CD4-positive, CD25-positive, alpha-beta regulatory T cell (primary cell): ENCODE measurements at places on chromosomes 1 and 21.

DNA sequence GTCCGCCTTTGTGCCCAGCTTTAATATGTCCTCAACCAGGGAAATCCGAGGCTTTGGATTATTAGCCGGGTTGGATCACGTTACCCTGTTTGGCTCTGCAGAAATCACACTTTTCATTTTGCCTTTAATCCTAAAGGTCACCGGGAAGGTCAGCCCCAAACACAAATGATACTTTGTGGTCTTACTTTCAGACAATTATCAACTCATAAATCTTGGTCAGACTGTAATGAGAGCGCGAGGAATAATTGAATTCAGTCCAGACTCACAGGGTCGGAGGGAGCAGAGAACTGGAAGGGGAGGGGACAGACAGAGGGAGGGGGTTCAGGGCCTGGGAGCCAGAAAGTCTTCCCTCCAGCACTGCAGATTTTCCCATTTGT lies 91.7 kb upstream of the NFIA start:
- no peak for DNase-seq

- DNase-seq: no peak
Measured at GRCh38 chr1:246532519-246532918, 25.4 kb upstream of the SMYD3 start.

DNA sequence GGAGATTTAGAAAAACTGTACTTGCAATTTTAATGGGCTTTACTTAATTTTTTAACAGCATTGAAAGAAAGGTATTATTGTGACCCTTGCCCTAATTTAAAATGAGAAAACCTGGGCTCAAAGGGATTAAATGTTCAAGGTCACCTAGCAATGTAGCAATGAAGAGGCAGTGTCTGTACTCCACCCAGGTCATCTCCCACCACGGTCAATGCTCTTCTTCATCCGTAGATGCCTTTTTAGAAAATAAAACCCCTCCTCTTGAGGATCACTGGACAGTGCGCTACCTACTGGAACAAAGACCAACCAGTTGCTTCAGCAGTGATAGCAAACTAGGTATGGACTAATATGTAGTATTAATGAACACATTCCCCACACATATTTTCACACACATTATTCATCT lies 29.8 kb upstream of the HAO2 start:
- DNase-seq: no peak

- no peak for DNase-seq
Measured at GRCh38 chr1:3102641-3103040, 33.6 kb downstream of the PRDM16 start.

GRCh38 chr1:246760422-246761347 lies 36.5 kb downstream of the SCCPDH start:
- no peak for DNase-seq

DNA sequence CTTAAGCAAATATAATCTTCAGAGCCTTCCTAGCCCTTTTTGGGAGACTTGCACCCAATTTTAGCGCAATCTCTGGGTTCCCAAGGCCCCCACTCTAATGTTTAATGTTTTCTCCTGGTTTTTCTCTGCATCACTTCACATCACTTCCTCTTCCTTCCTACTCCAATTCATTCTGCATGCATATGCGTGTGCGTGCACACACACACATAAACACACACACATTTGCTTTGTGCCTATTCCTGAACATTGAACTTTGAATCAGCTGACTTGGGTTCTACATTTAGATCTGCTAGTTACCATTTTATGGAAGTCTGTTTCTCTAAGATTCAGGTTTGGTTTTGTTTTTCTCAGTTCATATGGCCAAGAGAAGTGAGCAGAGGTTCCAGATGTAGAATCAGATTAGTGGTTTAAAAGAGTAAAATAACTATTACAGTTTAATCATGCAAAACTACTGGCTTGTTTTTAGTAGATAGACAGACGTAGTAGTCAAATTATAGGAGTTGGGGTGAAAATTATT lies 7.4 kb upstream of the EDEM3 start:
- no peak for DNase-seq

DNA sequence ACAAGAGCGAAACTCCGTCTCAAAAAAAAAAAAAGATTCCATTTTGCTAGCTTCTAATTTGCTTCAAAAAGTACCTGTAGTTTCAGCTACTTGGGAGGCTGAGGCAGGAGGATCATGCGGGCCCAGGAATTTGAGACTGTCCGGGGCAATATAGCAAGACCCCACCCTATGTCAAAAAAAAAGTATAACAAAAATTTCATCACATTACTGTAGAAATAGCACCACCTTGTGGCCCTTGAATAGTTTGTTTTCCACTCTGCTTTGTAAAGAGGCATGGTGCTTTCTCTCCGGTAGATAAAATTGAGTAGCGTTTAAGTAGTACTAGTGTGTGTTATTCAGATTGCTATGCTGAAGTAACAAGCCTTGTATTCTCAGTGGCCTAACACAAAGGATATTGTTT lies 18.2 kb upstream of the MSTO1 start:
- peak; percentile 77 for DNase-seq

- DNase-seq: no peak
Measured at GRCh38 chr1:234848972-234849649, 239.1 kb upstream of the IRF2BP2 start.

DNA sequence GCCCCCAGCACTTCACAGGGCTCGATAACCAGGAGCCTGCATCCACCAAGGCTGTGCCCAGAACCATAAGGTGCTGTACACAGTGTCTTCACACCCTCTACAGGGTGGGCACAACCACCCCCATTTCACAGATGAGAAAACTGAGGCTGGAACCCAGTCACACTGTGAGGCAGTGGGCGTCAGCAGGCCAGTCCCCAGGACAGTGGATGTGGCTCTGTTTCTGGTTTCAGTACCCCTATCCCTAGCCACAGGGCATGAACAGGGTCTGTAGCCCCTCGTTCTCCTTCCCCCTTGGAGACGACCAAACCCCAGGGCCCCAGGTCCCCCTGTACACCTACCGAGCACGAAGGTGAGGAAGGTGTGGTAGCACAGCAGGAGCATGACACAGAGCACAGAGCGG lies 27.6 kb downstream of the TTC39A start:
- DNase-seq: no peak

GRCh38 chr1:29784276-29785136 lies 548.2 kb downstream of the PTPRU start:
- no peak for DNase-seq

- no peak for DNase-seq
Measured at GRCh38 chr1:14791654-14792053, 193.2 kb downstream of the KAZN start.

DNA sequence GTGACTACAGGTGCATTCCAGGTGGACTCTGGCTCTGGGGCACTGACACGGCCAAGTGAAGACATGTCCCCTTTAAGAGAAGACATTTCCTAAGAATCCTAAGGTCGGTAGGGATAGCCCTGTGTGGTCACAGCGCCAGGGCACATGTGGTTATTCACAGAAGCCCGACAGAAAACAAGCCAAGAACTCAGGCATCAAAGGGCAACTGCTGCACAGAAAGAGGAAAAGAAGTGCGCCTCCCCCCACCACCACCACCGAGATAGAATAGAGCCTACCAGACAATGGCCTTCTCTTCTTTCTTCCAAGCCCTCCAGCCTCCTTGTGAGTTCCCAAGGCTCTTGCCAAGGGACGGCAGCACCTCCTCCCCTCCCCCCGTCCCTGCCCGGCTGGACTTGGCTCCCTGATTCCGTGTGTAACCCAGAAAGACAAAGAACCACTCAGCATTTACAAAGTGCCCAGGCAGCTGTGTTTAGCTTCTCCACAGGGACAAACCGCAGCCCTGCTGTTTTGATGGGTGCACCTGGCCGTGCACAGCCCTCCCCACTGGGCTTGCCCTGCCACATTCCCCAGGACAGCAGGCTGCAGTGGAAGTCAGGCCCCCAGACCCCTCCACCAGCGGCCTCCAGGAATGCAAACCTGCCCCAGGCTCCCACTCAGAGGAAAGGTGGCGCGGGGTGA lies 30.2 kb downstream of the TMPRSS2 start:
- DNase-seq: no peak

- DNase-seq: no peak
Measured at GRCh38 chr1:32345289-32345827, 9.3 kb upstream of the MARCKSL1 start.

DNA sequence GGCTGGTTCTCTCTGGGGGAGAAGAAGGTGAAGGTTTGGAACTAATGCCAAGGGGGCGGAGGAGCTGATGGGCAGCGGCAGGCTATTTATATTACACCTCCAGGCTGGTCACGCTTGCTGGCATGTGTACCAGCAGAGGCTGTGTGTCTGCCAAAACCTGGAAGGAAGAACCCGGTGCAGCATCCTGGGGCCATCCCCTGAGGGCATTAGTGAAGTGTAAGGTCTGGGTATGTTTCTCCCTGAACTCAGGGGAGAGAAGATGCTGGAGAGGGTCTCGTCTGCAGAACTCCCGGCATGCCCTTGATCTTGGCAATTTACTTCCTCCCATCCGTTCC lies 5.3 kb downstream of the DISP3 start:
- DNase-seq: no peak

- DNase-seq: peak; percentile 68
Measured at GRCh38 chr1:159826441-159827101, at the start of gene SLAMF8. Gene SLAMF8 (plus strand): TSS chr1:159826873. CDS start chr1:159826899, 26 bp downstream.

DNA sequence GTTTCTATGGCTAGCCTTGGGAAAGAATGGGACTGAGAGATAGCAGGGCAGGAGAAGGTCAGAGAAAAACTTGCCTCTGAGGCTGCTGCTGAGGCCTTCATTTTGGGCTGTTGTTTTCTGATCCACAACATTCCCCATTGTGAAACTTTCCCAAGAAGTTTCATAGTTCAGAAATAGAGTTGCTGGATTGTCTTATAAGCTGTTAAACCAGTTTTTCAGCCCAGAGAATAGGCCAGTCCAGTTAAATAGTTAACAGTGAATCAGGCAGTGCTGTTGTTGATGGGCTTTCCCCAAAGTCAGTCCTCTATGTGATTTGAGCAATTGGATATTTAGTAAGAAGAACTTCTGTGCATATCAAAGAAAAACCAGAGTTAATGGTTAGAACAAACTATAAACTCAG lies 77.0 kb downstream of the C21orf91 start:
- no peak for DNase-seq

- no peak for DNase-seq
Measured at GRCh38 chr21:32977216-32977615, 48.5 kb upstream of the OLIG2 start.

- no peak for DNase-seq
Measured at GRCh38 chr1:19804831-19805251, 5.1 kb upstream of the TMCO4 start.

DNA sequence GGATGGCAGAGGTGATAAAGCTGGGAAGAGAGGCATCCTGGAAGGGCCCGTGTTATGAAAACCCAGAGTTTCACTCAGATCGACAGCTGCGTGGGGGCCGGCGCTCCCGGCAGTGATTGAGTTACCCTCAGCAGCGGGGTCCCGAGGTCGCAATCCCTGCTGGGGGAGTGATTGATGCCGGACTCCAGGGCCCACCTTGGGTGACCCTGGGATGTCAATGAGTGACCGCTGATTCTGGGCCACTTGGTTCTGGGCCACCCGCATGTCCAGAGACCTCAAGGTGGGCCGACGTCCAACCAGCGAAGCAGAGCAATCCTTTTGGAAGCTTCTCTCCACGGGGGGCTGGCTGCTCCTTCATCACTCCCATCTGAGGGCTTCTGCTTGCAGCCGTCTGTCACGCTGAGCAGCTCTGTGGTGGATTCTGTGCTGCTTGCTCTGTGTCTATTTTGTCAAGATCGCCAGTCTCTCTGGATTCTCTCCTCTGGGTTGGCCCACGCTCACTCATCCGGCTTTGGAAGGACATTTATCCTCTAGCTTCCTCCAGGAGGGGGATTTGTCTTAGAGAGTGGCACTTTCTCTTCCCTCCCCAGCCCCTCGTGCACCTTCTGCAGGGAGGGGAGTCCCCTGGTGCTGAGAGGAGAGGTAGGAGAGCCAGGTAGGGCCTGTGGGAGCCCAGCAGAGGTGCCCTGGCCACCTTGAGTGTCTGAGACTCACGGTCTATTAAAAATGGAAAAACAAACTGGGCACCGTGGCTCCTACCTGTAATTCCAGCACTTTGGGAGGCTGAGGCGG lies 110.9 kb upstream of the C1orf174 start:
- no peak for DNase-seq

DNA sequence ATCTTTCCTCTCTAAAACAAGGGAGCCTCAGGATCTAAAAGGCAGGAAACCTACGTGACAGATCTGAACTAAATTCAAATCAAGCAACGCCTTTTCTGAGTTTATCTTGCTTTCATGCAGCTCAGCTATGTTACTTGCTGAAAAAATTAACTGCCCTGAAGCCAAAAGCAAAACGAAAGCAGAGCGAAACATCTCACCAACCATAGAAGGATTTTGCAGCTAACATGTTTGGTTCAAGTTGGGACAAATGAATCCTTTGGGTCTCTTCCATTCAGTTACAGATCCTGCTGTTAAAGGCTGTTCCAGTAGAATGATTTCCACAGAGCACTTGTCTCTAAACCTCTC lies 482 bp downstream of the SLC2A5 start:
- DNase-seq: no peak

GRCh38 chr1:173255214-173255813 lies 48.2 kb upstream of the TNFSF4 start:
- peak; percentile 30 for DNase-seq

DNA sequence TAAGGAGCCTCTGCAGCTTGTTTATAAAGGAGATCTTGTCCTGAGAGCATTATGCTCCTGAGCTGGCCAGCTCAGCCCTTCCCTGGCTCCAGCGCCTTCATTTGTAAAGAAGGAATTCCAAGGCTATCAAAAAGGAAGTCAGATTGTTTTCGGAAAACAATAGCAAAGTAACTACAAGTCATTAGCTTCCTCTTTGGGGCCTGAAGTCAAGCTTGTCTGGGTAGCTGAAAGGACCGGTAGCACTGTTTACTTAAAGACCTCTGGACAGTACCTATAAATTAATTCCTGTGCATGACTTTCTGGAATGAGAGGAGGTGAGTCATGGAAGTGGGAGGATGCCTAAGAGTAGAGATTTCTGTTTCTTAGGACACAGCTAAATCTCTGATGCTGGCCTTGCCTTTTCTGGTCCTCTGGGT lies 20.7 kb upstream of the GJA5 start:
- DNase-seq: no peak

DNA sequence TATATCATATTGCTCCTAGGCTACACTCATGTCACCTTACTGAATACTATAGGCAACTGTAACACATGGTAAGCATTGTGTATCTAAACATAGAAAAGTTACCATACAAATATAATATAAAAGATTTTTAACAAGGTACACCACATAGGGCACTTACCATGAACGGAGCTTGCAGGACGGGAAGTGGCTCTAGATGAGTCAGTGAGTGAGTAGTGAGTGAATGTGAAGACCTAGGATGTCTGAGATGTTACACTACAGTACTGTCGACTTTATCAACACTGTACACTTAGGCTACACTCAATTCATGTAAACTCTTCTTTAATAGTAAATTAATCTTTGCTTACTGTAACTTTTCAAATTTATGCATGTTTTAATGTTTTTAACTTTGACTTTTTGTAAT lies 81.0 kb upstream of the PLD5 start:
- no peak for DNase-seq

DNA sequence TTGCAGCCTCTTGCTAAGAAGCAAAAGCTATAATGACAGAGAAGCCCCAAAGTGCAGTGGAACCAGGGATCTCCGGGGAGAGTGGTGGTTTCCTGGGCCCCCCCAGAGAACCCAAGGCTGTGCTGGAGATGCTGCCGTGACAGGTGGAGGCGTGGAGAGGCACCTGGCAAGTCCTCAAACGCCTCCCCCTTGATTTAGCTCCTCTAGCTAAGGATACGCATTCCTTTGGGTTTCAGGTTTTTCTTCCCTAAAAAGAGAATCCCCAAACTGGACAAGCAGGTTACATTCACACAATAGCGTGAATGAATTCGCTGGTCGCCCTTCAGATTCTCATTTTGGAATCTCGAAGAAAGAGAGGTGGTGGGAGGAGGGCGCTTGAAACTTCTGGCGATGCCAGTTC lies 853 bp upstream of the ATP1A1 start:
- DNase-seq: peak; percentile 9
